CD4-positive, alpha-beta memory T cell (primary cell): ENCODE measurements at places on chromosomes 7 and 10. TPM values are rescaled to one million over a fixed set of nuclear protein-coding genes. Genes with fewer than 3 reads are reported as not detected.

- DNase-seq = no peak
Measured at GRCh38 chr10:62075912-62076311, 174.4 kb downstream of the ARID5B start.

DNA sequence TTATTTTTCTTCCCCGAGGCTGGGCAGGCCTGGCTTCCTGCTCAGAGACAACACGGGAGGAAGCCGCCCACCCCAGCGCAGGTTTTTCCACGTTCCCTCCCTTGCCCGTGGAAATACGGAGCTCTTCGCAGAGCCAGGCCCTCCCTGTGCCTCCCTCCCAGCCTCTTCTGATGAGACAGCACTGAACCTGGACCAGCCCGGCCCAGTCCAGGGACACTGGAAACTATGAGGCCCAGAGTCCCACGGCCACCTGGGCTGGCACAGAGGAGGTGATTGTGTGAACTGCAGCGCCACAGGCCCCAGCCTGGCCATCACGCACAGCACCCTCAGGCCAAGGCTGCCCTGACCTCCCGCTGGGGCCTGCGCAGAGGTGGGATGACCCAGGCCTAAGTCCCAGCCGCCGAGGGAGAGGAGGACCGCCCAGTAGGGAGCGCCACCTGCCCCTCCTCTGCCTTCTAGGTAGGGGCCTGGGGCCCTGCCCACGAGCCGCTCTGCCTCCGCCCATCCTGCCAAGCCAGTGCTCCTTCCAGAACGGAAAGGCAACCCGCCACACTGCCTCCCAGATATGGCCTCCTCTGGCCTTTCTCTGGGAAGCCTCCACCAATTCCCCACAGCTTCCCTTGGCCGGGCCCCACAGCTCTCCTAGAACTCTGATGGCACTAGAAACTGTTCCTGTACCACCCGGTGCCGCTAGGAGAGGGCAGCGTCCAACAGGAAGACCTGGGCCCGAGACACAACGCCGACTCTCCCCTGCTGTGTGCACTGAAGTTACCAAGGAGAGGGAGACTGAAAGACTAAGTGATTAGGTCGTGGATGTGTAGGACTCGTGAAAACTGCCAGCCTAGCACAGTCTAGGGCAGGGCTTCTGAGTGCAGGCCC, 57.2 kb downstream of the PROSER2 start:
- no peak for DNase-seq

- no peak for DNase-seq
Measured at GRCh38 chr7:45684910-45685618, 110.9 kb downstream of the ADCY1 start.

KLF14 gene
- polyA plus RNA-seq = not detected

GRCh38 chr7:83455612-83456011, 193.3 kb downstream of the SEMA3E start:
- DNase-seq = no peak
